ENCODE measurements at places on chromosomes 1 and 21.

GRCh38 chr1:234108921-234109320 lies 204.4 kb downstream of the SLC35F3 start:
- no peak for DNase-seq

GRCh38 chr1:94640125-94640524 lies 98.6 kb upstream of the F3 start:
- DNase-seq = no peak

- no peak for DNase-seq
Measured at GRCh38 chr1:27596986-27597385, 7.0 kb downstream of the AHDC1 start.

DNA sequence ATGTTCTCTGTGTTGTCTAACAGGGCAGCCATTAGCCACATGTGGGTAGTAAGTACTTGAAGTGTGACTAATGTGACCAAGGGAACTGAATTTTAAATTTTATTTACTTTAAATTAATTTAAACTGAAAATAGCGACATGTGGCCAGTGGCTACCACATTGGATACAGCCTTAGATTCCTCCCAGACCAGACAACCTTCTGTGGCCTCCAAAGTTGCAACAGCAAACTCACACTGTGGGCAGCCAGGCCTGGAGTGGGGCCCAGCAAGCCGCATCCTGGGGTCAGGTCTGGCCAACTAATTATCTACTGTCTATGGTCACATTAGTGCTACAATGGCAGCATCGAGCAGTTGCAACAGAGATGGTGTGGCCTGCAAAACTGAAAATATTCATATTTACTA lies 11.7 kb downstream of the EIF2D start:
- DNase-seq = no peak

GRCh38 chr1:21691739-21692138 lies 22.6 kb upstream of the RAP1GAP start:
- no peak for DNase-seq

Data from CD4-positive, alpha-beta T cell treated with Interleukin-12 subunit alpha and Interleukin-12 subunit beta, for 1 hour (primary cell).